Inflammatory macrophage treated with lipopolysaccharide for 4 hours (primary cell): ENCODE measurements at places on chromosomes 7 and 10.

- no peak for DNase-seq
Observed at GRCh38 chr7:97499204-97499603, 232.7 kb upstream of the TAC1 start.

DNA sequence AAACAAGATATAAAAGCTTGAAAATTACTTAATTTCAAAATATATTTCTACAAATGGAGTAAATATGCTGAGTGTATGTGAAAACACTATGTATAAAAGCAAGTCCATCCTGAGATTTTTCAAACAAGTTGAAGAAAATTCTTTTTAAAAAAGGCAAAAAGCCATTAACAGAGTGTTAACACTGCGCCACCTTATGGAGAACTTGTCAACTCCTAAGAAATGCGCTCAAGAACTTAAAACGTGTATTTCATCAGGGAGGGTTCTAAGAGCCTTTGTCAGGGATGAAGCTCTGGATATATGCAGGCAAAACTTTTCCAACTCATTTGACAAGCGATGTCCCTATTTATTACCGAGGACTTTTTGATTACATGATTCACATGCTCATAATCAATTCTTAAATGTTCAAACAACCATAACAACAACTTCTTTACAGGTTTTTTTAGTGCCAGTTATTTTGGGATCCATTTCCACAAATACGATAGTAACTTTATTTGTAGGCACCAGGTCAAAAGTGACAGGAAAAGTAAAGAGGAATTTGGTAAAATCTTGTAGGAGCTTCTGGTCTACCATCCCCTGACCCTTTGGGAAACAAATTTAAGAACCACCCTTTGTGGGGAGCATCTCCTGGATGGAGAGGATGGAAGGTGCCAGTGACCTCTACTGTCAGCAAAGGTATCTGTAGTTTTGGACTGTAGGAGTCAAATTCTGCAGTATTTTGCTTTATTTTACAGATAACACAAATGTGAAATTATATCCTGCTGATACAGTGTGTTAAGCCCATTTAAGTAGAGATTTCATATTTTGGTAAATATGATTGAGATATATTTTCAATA lies 23.2 kb downstream of the CALCR start:
- DNase-seq = peak; percentile 57

DNA sequence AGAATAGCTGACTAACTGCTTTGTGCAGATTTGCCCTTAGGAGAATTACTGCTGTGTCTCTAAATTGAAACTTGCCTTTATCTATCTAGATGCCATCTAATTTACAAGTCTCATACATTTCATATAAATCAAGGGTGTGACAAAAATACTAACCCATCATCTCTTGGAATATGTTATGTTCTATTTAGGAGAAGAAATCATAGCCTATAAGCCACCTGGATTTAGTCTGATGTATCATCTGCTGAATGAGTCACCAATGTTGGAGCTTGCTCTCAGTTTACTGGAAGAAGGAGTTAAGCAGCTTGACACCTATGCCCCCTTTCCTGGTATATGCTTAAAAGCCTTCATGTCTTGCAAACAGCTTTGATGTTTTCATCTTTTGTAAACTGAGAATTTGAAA lies 43.5 kb downstream of the NUP205 start:
- no peak for DNase-seq

DNA sequence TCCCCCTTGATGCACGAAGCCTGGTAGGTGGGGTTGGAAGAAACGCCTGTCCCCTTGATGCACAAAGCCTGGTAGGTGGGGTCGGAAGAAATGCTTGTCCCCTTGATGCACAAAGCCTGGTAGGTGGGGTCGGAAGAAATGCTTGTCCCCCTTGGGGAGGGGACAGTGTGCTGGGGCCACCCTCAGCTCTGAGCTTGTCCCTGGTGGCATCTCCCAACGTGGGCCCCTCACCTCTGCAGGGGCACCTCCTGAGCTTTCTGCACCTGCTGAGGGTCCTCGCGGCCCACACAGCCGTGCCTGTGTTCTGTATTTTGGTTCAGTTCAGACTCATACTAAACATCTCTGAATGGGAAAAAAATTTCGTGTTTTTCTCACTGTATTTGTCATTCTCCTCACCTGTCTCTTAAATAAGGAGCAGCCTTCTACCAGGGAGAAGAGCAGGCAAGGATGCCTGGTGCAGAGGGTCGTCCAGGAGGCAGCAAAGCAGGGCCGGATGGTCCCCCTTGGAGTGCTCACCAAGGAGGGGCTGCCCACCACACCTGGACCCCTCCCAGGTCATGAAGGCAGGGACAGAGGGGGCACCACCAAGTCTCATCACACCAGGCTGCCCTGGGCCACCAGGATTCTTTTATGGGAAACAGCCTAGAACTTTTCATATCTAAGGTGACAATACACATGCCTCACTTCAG lies 24.7 kb downstream of the VIPR2 start:
- DNase-seq = no peak

GRCh38 chr7:139646566-139646965 lies 123.1 kb downstream of the CLEC2L start:
- DNase-seq = no peak

DNA sequence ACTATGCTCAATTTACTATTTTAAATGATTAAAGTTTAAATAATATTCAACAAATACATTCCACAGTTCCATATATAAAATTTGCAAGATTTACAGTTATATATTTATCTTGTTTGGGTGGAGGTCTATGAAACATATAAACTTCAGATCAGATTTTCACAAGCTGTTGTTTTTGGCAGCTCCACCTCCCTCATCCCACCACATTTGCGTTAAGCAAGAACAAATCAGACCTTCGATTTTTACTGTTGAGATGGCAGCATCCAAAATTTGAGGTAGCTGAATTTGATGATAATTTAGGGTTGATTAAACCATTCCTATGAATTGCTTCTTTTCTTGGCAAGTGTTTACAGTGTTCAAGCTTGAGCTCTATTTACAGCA lies 986.4 kb downstream of the REEP3 start:
- DNase-seq = no peak
